ENCODE measurements at places on chromosomes 1 and 21.

DNA sequence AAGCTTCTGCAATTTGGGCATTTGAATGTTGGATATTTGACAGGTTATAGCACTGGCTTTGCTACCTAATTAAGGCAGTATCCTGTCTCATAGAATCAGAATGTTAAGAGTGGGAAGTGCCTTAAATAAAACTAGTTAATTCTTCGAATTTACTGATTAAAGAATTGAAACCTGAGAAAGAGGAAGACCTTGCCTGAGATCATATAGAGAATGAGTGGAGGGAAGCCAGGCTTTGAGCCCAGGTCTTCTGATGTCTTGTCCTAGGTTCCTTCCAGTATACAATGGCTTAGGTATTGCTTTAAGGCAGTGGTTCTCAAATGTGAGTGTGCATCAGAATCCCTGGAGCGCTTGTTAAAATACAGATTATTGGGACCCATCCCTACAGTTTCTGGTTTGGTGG is 20.9 kb upstream of the SH3BGRL3 start:
- DNase-seq = no peak

DNA sequence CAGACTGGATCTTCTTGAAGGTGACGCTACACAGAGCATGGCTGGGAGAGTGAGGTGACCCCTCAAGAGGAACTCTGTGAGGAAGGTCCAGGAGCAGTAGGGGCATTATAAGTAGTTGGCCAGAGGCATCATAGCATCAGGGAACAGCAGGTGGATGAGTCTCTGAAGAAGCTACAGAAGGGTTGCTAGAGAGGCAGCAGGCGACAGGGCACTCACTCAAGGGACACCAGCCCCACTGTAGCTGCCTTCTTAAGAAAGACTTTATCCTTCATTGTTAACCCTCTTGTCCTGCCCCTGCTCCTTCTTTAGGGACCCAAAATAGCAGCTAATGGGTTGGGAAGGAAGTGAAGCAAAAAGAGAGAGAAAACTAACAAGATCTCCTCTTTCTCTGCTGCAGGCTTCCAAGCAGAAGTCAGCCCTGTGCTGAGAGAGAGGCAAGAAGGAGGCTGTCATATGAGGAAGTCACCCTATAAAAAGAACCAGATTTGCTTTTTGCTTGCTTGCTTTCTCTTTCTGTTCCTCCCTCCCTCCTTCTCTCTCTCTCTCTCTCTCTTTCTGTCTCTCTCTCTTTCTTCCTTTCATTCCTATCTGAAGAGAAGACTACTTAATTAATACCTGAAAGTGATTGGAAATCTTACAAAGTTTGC is 7.7 kb upstream of the CD5L start:
- no peak for DNase-seq

- no peak for DNase-seq
These were observed 14.9 kb downstream of the ZBTB18 start for GRCh38 chr1:244065960-244066388.

DNA sequence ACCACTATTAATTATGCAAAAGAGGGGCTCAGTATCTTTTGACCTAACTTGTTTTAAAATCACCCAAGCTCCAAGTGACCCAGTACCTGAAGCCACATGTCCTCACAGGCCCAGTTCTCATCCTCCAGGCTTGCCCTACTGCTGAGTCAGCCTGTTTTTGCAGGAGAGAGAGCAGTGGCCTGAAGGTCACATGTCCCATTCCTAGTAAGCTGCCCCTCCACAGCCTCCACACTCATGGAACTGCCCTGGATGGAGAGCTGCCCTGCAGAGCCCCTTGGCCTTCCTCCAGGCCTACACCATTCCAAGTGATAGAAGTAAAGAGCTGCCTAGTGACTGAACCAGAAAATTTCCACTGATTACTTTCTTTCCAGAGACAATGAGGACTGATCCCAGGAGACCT is 139.8 kb upstream of the ST6GALNAC5 start:
- no peak for DNase-seq

- no peak for DNase-seq
These were observed at the start of gene BATF3 for GRCh38 chr1:212699625-212700222. BATF3 (minus strand) TSS chr1:212699840; CDS start chr1:212699762, 78 bp downstream.

DNA sequence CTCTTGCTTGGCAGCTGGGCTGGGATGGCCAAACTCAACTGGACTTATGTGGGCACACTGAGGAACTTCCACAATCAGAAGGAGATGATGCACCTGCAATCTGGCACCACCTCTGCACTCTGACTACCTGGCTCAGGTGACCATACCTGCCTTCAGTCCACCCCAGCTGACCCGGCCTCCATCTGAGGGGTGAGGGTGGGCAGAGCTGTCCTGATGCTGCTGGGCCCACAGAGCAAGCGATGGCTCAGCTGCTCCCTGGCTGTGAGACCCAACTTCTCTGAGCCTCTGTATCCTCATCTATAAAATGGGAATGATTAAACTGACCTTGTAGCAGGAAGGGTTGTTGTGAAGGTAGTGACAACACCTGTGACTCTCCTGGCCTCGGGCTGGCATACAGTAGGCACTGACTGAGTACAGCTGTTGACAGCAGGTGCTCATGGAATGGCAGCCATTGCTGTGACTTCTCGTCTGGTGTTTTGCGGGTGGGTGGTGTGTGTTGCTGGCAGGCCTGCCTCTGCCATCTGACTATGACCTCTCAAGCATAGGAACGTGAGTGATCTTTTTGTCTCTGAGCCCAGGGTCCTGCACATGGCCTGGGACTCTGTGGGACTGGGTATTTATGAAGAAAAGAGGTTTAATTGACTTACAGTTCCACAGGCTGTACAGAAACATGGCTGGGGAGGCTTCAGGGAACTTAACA is 438.5 kb downstream of the PTPRU start:
- DNase-seq = no peak

GRCh38 chr1:208069317-208069716 is 158.4 kb upstream of the CD34 start:
- no peak for DNase-seq

GRCh38 chr21:30227128-30227527 is 11.2 kb upstream of the CLDN8 start:
- DNase-seq = no peak

DNA sequence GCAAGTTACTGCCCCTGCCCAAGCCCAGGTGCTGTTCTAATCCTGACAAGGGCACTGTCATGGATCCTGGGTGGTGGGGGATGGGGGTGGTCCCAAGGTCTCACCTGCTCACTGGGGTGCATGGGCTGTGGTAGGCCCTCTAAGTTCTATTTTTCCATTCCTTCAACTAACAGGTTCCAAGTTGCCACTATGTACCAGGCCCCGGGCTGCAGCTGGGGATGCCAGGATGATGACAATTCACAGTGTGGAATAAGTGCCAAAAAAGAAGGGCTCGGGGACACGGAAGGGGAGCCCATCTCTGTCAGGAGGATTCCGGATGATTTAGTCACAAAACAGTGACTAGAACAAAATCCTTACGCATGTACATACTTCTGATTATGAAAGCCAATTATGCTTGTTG is 76.0 kb downstream of the STUM start:
- no peak for DNase-seq

- no peak for DNase-seq
These were observed 95.6 kb upstream of the IRF2BP2 start for GRCh38 chr1:234705615-234706014.

DNA sequence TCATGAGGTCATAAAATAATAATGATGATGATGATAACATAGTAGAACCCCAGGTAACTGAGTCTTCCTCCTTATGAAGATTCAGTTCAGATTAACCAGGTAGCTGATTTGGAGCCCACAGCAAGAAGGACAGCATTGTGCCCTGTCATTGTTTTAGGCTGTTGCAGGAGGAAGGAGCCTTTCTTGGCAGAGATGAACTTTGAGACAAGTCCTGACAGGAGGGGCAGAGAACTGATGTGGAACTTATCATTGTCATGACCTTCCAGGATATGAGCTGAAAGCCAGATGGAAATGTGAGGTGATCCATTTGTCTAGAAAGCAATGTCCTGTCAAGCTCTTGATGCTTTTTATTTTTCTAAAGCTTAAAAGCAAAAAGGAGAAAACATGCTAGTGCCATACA is 132.6 kb upstream of the COA6 start:
- no peak for DNase-seq

DNA sequence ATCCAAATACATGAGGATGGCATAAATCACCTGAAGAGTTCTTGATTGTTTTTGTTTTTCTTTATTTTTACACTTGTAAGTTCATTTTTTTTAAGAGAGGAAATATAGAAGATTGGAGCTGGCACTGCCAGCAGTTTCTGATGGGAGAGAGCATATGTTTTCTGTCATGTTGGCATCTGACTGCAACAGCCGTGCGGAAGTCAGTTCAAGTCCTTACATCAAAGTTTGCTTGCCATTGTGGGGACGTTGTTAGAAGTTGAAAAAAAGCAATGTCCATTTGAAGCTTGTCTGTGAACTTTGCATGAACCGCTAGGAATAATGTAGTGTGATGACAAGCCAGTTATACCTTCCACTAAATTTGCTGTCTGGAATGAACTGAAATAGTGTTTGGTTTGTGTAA is 126.5 kb upstream of the USH2A start:
- DNase-seq = no peak

DNA sequence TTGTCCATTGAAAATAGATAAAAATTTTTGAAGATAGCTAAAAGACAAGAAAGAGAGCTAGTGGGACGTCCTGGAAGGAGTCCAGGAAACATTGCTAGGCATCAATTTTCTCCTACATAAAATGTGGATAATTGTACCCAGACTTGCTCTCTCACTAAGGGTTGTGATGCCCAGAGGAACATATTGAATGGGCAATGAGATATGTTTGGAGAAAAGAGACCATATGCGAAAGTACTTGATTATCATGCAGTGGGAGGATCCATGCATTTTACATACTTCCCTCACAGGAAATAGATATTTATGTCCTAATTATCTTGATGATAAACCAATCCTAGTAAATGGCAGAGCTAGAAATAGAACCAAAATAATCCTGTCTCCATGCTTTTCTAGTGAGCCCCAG is 108.4 kb upstream of the TNR start:
- DNase-seq = no peak

DNA sequence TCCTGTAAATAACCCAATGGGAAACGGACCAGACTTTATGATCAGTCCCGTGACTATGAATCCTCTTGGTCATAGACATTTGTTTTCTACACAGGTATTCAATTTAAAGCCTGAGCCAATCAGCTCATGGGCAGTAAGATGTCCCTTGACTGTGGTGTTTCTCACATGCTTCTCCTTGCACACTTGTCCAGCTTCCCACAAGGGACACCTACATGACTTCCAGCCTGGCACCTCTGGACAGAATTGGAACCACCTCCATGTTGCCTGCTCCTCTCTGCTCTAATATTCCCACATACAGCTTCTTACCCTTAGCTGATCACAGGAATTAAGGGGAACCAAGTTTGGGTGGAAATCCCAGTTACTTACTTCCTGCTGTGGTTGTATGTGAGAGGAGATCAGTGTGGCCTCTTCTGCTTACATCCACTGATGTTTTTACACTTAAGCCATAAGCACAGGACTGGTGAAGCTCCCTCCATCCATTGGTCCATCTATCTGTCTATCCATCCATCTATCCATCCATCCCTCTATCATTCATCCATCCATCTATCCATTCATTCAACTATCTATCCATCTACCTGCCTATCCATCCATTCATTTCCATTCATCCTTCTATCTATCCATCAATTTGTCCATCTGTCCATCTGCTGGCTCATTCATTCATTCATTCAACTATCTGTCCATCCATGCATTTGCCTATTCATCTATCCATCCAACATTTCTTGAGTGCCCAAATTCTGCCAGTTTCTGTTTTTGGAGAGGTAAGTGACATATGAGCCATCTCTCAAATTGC is 16.4 kb downstream of the RUNX1 start:
- no peak for DNase-seq

DNA sequence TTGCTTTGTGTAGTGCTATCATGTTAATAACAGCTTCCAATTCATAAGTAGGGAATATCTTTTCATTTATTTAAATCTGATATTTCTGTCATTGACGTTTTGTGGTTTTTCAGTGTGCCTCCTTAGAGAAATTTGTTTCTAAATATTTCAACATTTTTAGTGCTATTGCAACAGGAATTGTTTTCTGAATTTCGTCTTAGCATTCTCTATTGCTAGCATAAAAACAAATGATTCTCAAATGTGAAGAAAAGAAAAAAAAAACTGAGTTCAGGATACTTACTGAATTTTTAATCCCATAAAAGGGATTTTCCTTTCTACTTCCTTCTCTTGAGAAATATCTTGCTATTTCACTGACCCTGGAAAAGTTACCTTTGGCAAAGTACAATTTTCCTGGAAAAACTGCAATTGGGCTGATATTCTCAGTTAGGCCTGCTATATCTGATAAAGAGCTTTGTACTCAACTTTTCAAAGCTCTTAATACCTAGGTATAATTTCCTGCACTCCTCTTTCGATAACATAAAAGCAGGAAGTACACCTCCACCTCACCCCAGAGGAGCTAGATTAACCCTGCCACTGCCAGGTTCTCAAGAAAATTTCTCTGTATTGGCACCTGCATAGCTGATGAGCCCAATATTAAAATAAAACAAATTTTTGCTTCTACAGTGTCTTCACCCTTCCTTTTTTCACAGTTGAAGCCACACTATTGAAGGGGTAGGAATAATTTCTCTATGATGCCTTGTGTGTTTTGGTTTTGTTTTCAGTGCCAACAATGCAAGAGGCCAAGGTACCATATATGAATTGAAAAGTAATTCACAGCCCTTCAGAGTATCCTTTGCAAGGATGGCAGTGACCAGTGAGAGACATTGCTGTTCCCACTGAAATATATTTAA is 35.6 kb downstream of the PTPN14 start:
- no peak for DNase-seq

GRCh38 chr1:32501865-32502264 is 37.0 kb downstream of the ZBTB8B start:
- DNase-seq = no peak

DNA sequence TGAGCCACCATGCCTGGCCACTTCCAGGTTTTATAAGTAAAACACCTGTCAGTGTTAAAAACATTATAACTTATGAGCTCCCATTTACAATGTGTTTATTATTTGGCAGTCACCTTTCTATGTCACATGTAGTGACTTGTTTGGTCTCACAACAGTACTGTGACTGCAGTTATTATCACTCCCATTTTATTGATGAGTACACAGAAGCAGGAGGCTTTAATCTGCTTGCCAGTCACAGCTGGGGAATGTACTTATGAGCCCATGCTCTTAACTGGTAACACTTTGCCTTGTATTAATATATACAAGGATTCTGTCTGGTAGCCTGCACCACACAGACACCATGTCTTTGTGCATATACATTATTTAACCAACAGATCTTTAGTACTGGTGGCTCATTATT is 31.1 kb upstream of the BACH1 start:
- DNase-seq = no peak
